ENCODE measurements at places on chromosomes 4 and X.

DNA sequence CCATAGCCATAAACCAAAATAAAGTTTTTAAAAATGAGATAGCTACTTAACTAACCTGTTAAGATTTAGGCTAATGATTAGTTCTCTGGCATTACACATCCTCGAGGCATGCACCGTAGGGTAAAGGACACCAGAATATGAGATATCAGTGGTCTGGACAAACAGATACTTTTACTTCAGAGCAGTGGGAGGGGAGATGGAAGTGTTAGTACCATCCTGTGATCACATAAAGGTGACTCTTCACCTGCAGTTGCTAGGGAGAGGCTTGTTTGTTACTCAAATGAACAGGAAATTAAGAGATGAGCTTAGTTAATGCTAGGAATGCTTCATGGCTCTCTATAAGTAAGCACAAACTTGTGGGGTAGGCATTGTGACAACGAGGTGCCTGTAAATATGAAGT, 624.4 kb upstream of the MAGEB2 start:
- DNase-seq: no peak

DNA sequence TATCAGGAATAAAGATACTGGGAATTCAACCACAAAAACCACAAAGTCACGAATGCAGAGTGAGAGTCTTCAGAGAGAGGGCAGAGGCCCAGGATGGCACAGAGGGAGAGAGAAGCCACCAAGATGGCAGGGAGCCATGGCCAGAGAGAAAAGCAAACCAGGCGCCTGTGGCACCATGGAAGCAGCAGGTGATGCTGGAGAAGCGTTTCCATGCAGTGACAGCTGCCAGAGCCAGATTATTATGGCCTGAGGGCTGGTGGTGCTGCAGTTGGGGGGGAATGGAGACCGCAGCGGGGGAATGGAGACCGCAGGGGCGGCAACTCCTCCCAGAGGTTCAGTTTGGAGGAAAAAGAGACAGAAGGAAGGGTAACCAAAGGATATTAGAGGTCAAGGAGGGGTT, 5.8 kb downstream of the TAFAZZIN start:
- DNase-seq: no peak

DNA sequence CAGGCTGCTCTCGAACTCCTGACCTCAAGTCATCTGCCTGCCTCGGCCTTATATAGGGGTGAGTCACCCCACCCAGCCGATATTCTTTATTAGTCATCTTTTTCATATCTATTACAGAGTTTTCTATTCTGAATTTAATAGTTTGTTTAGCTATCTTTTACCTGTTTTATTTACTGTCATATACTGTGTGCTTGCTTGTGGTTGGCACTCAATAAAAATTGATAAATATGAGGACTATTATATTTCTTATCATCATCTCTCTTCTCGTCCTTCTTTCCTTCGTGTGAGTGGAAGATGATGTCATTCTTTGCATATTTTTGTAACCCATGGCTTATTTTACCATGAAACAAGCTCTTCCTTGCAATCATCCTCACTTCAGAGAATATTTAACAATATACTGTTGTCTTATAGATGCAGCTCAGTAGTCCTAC, 265.5 kb downstream of the ARHGAP24 start:
- no peak for DNase-seq

- no peak for DNase-seq
Observed at GRCh38 chr4:82957045-82957444, 53.6 kb downstream of the LIN54 start.

GRCh38 chr4:16524911-16525554, 298.8 kb upstream of the TAPT1 start:
- DNase-seq: no peak

DNA sequence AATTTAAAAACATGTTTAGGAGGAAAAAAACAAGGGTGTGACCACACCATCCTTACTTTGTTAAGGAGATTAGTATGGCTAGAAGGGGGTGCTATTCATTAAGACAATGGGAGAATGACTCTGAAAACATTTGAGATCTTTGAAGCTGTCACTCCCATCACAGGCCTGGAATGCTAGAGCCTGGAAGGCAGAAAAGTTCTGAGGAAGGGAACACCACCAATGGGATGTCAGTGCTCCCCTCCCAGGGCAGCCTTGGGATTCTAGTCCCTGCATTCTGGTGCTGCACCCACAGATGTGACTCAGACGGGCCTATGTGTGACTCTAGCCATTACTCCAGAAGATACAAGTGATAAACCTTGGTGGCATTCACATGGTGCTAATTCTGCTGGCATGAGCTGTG, 162.2 kb upstream of the ANXA10 start:
- DNase-seq: no peak

GRCh38 chrX:12977761-12978204, 2.9 kb downstream of the TMSB4X start:
- DNase-seq: no peak

DNA sequence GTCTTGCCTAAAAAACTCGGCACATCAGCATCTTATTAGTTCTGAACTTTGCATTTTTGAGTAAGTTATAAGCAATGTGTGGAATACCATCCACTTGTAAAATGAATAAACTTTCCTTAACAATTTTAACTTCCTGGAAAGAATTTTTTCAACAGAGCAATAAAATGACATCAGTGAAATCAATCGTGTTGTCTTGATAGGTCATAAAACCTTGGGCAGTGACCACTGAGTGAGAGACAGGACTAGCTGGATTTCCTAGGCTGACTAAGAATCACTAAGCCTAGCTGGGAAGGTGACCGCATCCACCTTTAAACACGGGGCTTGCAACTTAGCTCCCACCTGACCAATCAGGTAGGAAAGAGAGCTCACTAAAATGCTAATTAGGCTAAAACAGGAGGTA, 403.0 kb upstream of the CNKSR2 start:
- DNase-seq: no peak

- no peak for DNase-seq
Observed at GRCh38 chr4:81256059-81256970, 41.3 kb upstream of the PRKG2 start.

DNA sequence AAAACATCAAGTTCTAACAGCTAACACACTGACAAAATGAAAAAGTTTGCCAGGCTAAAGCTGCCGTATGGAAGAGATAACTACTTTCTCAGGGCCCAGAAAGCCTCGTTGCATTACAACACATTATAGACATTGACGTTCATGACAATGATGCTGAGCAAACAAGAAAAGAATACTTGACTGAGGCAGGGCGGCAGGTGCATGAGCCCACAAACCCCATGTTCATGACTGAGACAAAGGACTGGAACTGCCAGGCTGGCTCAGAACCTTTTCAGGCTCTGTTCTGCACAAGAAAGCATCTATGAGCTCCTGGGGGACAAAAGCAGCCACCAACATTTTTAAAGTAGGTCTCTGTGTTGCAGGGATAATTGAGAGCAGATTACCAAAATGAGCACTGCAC, 13.6 kb downstream of the TLR6 start:
- no peak for DNase-seq

GRCh38 chr4:163747886-163748285, 253.4 kb downstream of the TMA16 start:
- no peak for DNase-seq

- no peak for DNase-seq
Observed at GRCh38 chrX:20265726-20266681, 705 bp downstream of the RPS6KA3 start.

- DNase-seq: no peak
Observed at GRCh38 chrX:153624196-153625091, 22.6 kb upstream of the DUSP9 start.

DNA sequence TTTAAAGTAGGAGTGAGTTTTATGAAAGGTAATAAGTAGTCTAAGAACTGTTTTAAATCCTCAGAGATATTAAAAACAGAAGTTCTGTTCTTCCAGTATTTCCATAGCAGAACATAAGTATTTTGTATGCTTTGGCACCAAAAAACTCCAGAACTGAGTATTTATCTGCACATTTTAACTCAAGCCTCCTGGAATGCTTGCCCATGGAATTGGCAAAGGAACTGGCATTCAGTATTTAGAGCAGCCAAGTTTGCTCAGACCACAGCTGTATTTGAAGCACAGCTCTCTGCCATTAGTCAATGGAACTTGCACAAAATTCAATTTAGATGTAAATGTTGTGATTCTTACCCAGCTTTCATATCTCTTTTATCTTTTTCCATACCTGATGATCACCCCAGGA, 42.2 kb downstream of the NDNF start:
- no peak for DNase-seq

GRCh38 chr4:78528327-78528726, 23.2 kb upstream of the ANXA3 start:
- DNase-seq: peak; percentile 38

DNA sequence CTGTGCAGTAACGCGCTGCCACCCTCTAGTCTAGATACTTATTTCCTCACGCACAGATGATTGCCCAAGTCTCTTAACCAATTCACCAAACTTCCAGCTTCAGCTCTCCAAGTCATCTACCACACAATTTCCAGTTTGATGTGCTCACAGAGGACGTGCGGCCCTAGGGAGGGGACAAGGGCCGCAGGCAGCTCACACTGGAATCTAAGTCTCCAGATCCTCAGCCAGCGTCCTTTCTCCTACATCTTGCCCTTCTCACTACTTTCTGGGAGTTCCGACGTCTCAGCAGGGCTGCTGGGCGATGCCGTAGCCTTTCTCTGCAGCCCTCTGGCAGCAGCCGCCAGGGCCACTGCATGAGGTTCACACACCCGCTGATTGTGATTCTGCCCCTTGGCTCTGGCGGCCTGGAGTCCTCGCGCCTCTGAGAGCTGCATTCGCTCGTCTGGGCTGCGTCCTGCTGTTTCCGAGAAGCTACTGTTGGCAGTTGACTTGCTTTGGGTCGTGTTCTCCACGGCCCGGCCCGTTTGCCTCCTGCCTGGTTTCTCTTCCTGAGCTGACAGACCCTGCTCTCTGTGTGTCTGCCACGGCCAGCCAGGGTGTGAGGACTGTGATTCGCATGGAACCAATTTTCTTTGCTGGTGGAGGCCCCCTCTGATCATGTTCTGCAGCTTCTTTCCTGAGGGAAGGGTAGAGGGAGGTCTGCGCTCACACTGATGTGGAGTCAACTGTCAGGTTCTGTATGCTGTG, 14.1 kb upstream of the TMEM131L start:
- no peak for DNase-seq

- no peak for DNase-seq
Observed at GRCh38 chr4:136009258-136009832, 1522.9 kb downstream of the PCDH18 start.

DNA sequence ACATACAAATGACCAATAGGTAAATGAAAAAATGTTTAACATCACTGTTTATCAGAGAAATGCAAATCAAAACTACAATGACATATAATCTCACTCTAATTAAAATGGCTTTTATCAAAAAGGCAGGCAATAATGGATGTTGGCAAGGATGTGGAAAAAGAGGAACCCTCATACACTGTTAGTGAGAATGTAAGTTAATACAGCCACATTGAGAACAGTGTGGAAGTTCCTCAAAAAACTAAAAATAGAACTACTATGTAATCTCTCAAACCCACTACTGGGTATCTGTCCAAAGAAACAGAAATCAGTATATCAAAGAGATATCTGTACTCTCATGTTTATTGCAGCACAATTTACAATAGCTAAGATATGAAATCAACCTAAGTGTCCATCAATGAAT, 165.9 kb upstream of the HHIP start:
- DNase-seq: no peak

- no peak for DNase-seq
Observed at GRCh38 chrX:129493643-129494042, 29.6 kb downstream of the SMARCA1 start.

DNA sequence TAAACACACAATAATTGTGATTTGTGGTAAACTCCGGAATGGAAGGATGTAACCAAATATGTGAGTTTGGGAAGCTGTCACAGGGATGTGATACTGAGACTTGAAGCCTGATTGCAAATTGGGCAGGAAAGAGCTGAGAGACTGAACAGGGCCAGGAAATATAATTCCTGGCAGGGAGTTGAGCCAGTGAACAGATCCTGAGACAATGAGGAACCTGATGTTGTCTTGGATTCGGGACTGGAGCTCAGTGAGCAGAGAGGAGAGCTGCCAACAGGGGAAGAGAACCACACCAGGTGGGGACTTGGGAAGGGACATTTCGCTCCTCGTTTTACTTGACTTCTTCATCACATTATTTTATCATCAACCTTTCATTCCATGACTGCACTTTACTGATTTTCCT, 386.0 kb downstream of the TLL1 start:
- no peak for DNase-seq

DNA sequence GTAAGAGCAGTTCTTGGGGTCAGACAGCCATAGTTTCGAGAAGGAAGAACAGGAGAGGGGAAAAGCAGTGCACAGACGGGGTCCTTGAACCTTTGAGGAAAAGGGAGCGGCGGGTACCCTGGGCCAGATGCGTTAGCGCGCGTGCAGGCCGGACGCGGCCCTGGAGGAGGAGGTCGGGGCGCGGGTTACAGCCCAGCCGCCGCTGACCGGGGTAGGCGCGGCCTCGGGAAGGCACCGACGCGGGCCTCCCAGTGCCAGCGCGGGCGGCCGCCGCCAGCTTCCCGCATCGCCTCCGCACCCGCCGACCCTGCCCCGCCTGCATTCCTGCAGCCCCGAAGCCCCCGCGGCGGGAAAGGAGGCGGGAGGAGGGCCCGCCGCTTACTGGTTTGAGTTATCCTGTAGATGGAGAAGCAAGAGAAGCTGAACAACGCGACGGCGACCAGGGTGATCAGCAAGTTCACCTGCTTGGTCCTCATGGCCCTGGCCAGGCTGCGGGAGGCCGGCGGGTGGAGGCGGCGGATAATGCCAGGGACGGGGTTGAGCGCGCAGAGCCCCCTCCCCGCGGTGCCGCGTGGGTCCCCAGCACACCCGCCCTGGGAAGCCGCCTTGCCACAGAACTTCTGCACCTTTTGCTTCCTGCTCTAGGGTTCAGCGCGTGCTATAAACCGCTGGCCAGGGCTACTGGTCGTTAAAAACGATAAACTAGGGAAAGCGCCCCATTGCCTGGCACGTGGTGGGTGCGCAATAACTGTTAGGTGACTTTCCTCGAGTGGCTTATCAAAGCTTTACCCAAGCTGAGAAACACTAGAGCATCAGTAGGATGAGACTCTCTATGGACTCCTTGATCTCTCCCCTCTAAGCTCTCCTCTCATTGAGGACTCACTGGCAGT, at the start of gene MGAT4D:
MGAT4D (minus strand) TSS at position 547 of the 890 bp plus-strand sequence; CDS start at position 476, 71 bp downstream.
- no peak for DNase-seq

- no peak for DNase-seq
Observed at GRCh38 chr4:4408132-4408523, 21.2 kb downstream of the NSG1 start.

All from non-pigmented ciliary epithelial cell (primary cell).